ENCODE measurements at places on chromosomes 2 and 18.
A peak's percentile ranks its signal among the peaks of the same experiment; 100 is the strongest.

DNA sequence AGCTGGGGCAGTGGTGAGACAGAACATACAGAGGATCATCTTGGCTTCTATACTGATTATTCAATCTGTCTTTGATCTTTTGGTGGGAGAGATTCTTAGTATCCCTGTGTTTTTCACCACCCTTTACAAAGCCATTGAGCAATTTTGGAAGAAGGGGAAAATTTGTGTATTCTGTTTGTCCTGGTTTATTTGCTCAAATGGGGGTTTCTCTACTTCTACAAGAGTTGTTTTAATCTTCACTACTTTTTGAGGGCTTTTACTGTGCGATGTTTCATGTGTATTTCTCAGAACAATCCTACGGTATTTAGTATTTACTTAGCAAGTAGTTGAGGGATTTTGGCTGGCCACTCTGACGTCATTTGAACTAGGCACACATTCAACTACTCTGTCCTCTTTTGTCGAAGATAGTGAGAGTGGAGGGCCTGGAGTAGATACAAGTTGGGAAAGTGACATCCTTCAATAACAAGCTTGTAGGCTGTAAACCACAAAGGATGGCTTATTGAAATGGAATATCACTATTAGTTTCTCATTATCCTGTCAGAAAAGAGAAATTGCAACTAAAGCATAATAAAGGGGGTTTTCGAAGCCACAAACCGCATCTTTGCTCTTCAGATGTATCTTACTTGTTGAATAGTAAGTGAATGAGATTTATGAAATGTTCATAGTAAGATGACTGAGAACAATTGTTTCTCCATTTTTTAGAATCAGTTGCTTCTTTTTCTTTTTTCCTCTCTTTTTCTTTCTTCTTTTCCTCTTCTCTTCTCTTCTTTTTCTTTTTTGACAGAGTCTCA, 24.8 kb downstream of the FMNL2 start:
- DNase-seq: no peak

DNA sequence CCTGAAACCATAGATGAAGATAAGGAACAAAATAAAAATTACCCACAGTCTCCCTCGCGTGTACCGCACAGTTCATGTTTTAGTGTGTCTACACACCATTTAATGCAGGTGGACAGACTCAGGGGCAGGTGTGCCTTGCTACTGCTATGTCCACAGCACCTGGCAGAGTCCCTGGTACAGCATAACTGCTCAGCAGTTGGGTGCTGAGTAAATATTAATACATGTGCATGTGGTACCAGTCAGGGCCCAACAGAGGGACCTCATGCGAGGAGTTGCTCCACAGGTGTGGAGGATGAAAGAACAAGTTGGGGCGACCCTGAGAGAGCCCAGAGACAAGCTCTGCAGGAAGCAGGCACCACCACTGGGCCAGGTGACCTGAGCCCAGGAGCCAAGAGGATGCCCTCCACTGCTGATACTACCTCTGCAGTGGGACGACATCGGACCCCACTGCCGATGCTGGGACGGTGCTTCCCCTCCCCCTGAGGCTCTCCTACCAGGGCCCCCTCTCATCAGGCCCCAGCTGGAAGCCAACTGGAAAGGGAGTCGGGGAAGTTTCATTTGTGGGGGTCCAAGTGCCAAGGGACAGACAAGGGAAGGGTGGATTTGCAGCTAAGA, 100.8 kb downstream of the NEDD4L start:
- no peak for DNase-seq

- peak; percentile 47 for DNase-seq
These were observed at the start of gene SEMA4C for GRCh38 chr2:96869822-96870625. TSS of gene SEMA4C (minus strand) at chr2:96870080. CDS start at chr2:96867886, 2,194 bp downstream.

GRCh38 chr2:189127756-189128155, 51.8 kb downstream of the COL5A2 start:
- DNase-seq: no peak

DNA sequence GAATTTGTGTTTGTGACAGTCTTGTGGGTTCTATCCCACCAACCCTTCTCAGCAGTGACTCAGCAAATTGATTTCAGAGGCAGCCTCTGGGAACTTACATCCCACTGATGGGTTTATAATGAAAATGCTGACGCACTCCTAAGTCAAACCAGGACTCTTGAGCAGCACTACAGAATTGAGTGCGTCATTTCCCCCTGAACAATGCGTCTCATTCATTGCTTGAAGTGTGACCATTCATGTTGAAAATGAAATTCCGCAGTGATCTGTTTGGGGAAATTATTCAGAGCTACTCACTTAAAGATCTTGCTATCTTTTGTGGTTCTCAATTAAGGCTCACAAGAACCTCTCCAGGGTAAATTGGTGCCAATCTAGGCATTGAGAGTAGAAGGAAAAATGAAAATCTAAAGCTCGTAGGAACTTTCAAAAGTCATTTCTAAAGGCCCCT, 417.7 kb upstream of the SLC14A2 start:
- no peak for DNase-seq

- DNase-seq: no peak
These were observed 166.9 kb downstream of the ANAPC1 start for GRCh38 chr2:111716905-111717775.

GRCh38 chr2:152098496-152099366, at the start of gene CACNB4:
TSS of gene CACNB4 (minus strand) at chr2:152099044.
- DNase-seq: no peak

DNA sequence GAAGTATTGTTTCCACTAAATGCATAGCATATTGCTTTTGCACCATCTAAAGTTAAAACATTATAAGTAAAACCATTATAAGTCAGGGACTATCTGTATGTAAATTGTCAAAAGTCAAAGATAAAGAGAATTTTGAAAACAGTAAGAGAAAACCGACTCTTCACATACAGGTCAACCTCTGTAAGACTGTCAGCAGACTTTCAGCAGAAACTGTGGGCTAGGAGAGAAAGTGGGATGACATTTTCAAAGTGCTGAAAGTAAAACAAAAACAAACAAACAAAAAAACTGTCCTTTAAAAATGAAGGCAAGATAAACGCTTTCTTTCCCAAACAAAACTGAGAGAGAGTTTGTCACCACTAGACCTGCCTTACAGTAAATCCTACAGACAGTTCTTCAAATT, 122.9 kb upstream of the ID2 start:
- DNase-seq: no peak

- no peak for DNase-seq
These were observed 58.6 kb downstream of the RELCH start for GRCh38 chr18:62245699-62246098.

DNA sequence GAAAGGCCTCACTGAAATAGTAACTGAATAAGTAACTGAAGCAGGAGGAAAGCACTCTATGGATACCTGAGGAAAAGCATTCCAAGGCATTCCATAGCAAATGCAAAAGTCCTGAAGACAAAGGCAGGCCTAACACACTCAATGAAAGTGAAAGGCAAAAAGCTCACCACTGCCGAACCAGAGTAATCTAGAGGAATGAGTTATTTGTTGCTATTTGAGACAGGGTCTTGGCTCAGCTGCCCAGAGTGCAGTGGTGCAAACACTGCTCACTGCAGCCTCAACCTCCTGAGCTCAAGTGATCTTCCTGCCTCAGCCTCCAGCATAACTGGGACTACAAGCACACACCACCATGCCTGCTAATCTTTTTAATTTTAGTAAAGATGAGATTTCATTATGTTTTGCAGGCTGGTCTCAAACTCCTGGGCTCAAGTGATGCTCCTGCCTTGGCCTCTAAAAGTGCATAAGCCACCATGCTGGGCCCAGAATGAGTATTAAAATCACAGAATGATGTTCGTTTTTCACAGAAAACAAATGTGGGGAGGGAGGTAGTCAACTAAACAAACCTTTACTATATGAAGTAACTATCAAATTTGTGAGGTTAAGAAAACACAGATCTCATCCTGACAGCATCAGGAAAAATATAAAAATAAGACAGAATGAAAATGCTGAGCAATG, 17.9 kb downstream of the PIAS2 start:
- DNase-seq: no peak

DNA sequence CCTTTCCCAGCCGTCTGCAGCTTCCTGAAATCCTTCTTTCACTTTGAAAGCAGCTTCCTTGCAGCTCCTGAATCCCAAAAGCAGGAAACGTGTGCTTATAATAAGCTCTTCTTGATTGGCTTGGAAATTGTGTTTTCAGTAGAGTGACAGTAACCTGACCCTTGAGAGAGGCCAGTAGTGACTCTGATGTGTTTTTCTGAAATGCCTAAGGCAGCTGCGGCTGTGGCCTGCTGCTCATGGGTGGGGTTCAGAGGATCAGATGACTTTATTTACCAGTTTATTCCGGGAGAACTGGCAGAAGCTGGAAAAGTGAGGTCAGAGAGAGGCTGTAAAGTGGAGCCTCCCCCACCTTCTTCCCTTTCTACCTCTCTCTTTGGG, 31.9 kb upstream of the RPIA start:
- DNase-seq: no peak

GRCh38 chr18:35673682-35674081, 92.1 kb downstream of the GALNT1 start:
- DNase-seq: no peak

DNA sequence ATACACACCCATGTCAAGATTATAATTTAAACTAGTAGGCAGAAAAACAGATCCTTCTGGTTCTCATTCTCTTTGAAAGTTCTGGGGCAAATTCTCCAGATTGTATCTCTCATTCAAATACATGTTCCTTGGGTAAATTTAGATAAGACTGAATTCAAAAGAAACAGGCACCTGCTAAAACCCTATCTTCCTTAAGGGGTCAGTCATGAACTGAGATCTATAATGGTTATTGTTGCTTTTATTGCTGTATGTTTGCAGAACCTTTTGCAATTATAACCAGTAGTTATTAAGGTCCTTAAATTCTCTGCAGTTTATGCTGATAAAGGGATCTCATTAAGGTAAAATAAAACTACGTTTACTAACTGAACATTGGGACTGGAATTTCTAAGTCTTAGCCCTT, 83.5 kb downstream of the MYO5B start:
- no peak for DNase-seq

DNA sequence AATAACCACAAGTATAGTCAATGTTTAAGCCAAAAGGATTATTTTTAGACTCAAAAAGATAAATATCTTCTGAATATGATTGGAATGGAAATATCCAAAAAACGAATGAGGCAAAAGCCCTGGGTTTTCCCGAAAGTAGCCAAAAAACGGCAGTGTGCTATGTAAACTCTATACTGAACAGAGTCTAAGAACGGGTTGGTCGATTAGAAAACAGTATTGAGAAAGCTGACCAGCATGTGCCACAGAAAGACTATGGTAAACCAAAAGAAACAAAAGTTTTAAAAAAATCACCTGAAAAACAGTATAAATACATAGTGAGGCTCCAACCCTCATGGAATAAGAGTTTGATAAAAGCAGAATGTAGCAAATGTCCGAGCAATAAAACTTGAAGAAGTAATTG, 92.0 kb upstream of the DLGAP1 start:
- no peak for DNase-seq

GRCh38 chr2:212894026-212894425, 257.4 kb downstream of the IKZF2 start:
- DNase-seq: no peak

DNA sequence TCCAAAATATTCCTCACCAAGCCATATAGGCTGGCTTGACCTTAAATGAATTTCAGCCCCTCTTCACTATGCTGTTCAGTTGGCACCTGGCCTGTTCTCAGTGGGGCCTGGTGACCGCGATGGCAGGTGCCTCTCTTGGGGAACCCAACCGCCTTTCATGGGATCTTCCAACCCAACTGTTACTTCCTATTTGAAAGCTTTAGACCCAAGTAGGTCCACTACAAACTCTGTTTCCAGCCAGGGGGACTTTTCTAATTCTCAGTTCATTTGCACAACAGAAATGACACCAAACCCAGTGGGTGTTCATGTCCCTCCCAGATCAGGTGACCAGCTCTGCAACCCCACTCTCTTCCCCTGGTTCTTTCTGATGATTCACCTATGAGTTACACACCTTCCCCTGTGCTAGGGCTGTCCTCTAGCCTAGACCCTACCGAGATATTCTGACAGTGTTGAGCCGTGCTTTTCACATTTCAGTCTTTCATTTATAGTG, 35.6 kb upstream of the NDUFV2 start:
- DNase-seq: no peak

GRCh38 chr2:151878655-151879563, 50.7 kb upstream of the ARL5A start:
- no peak for DNase-seq

DNA sequence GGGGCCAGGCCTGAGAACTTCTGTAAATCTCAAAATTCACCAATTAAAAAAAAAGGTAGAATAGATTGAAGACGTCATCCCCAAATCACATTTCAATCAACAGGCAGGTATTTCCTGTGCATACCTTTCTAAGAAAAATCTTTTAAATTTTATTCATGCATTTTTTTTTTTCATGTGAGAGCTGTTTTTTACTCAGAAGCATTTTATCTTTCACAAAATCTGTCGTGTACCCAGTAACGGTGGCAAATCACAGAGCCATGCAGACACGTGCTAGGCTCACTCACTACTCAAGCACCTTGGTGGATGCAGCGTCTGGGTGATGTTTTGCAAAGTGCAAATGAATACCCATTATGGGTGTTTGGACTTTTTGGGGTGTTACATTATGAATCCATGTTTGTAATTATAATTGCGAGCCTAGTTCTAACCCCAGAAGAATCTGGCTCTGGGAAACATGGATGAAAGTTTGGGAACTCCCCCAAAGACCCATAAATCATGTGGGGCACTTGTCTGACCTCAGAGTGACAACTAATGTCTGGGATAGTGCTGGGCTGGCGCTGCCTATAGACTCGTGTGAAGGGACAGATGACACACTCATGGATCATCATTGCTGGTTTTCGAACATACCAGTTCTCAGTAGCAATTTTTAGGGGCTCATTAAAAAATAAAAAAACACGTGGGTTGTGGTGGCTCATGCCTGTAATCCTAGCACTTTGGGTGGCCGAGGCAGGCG, 335.2 kb downstream of the LPIN1 start:
- no peak for DNase-seq

DNA sequence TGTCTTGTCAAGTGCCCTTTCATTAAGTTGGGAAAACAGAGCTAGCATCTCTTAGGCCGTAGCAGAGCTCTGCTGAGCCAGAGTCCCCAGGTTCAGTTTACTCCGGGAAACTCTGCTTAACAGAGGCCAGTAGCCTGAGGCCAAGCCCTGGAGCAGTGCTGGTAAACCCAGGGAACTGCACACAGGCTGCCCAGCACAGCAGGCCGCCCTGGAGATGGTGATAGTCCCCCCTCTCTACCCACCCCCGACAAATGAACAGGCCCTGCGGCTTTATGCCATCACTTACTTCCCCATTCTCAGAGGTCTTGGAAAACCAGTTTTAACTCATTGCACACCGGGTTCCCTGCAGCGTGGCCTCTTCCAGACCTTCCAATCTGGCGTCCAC, 3.5 kb downstream of the CNNM4 start:
- DNase-seq: no peak

- no peak for DNase-seq
These were observed 74.9 kb downstream of the ANKRD44 start for GRCh38 chr2:197235711-197236110.

- no peak for DNase-seq
These were observed 266.1 kb upstream of the RAB6C start for GRCh38 chr2:129713337-129713736.

- DNase-seq: no peak
These were observed 10.2 kb upstream of the EIF2AK3 start for GRCh38 chr2:88637464-88637863.

- no peak for DNase-seq
These were observed 216.5 kb downstream of the DYSF start for GRCh38 chr2:71669628-71670429.

- DNase-seq: no peak
These were observed 39.8 kb downstream of the CD302 start for GRCh38 chr2:159758239-159758638.
